Activated T-cell treated with anti-CD3 and anti-CD28 coated beads, Interleukin-2, amount 50 U/mL, for 4 hours (primary cell): ENCODE measurements at places on chromosomes 6 and 20.

DNA sequence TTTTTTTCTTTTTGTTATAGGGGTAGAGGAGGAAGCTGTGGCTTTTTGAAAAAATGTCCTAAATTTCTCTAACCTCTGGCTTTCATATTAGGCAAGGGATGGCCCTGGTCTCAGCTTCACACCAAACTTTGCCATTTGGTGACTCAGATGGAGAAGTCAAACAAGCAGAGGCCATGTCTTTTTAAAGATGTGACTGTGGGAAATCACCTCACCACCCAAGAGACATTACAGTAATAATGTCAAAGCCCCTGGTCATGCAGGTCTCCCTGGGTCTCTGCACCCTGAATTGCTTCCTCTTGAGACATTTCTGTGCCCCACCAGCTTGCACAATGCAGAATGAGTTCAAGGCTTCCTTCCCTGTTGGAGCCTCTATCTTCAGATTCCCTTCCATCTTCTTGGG is 39.5 kb upstream of the ADGRF5 start:
- no peak for DNase-seq

GRCh38 chr20:25293910-25294458 is 46.1 kb downstream of the PYGB start:
- no peak for DNase-seq

- DNase-seq, result no peak
These were observed 43.1 kb downstream of the SLX4IP start for GRCh38 chr20:10478205-10478604.

- no peak for DNase-seq
These were observed 4.7 kb downstream of the MAPK14 start for GRCh38 chr6:36032261-36032660.

DNA sequence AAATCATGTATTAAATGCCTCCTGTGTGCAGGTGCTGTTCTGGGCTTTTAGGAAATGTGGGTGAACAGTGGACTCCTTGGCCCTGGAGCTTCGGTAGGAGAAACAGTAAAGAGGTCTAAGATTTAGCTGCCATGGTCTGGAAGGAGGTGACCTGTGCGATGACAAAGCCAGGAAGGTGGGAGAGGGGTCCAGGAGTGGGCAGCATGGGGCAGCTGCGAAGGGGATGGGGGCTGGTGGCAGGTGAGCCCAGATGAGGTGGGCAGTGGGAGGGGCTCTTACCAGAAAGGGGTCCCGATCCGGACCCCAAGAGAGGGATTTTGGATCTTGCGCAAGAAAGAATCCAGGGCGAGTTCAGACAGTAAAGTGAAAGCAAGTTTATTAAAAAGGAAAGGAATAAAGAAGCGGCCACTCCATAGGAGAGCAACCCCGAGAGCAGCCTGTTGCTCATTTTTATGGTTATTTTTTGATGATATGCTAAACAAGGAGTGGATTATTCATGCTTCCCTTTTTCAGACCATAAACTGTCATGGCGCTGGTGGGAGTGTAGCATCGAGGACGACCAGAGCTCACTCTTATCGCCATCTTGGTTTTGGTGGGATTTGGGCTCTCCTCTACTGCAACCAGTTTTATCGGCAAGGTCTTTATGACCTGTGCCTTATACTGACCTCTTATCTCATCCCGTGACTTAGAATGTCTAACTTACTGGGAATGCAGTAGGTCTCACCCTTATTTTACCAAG is 38.7 kb downstream of the PRR18 start:
- DNase-seq, result no peak
